ENCODE measurements at places on chromosomes 2 and 18.

- DNase-seq: no peak
These were observed 272.7 kb upstream of the DOK6 start for GRCh38 chr18:69127873-69128500.

DNA sequence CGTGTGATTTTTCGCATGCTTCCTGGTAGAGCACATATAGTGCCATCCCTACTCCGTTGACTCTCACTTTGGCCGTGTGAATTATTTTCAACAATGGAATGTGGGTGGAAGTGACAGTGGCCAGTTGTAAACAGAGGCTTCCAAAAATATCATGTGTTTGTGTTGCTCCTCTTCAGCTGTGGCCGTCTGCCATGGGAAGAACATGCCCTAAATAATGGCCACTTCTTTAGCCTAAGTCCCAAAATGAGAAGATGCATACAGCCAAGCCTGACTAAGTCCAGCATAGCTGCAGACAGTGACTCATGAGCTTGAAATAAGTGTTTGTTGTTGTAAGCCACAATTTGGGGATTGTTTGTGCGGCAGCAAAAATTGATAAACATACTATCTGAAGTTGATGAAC lies 8.9 kb upstream of the GALNT1 start:
- no peak for DNase-seq

- no peak for DNase-seq
These were observed 12.6 kb downstream of the SCN3A start for GRCh38 chr2:165191096-165191728.

- DNase-seq: no peak
These were observed 213.8 kb upstream of the HAAO start for GRCh38 chr2:43005975-43006833.

- DNase-seq: no peak
These were observed 173.5 kb upstream of the FN1 start for GRCh38 chr2:215609089-215610032.

DNA sequence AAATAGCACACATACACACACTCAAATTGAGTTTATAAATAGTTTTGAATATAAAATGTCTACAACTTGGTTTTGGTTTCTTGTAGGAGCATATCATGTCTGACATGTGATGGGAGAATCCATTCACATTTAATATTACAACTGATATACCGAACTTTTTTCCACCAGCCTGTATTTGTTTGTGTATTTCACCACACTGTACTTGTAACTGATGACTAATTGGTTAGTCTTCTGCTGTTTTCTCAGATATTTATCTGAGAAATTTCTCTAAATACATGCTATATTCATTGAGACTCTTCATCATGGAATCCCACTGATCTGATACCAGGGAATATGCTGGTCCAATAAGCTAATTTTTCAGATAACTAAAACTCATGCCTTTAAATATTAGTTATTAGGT lies 56.3 kb upstream of the UBXN4 start:
- DNase-seq: no peak

DNA sequence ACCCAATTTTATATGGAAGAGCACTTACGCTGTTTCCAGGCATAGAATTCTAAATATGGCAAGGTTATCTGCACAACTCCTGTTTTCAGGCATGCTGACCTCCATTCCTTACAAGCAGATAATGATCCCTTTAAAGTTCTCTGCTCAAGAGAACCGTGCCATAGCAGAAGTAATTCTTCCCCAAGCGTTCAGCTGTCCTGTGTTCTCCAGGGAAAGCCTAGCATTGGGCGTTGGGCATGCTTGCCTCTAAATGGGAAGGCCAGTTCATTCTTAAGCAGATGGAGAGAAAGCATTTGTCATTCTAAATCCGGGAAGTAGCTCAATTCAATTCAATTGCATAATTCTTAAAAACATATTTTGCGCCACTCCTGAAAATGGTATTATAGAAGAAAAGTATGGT lies 55.7 kb upstream of the EML4 start:
- no peak for DNase-seq

GRCh38 chr2:111243295-111243694 lies 122.6 kb downstream of the BCL2L11 start:
- DNase-seq: no peak

DNA sequence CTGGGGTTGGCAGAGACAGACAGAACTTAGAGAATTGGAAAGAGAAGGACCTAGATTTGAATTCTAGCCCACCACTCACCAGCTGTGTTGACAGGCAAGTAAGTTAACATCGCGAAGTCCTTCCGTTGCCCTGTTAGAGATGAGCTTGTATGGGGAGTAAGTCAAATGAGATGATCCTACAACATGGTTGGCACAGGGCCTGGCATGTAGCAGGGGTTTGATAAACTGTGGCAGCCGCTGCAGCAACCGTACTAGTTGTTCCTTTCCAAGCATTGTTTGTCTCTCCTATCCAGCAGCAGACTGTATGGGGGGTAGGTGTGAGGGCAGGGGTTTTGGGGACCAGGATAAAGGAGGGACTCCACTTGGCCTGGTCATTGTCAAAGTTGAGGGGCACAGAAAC lies 16.0 kb downstream of the TET3 start:
- DNase-seq: no peak

GRCh38 chr2:152078662-152079061 lies 20.2 kb downstream of the CACNB4 start:
- DNase-seq: no peak

DNA sequence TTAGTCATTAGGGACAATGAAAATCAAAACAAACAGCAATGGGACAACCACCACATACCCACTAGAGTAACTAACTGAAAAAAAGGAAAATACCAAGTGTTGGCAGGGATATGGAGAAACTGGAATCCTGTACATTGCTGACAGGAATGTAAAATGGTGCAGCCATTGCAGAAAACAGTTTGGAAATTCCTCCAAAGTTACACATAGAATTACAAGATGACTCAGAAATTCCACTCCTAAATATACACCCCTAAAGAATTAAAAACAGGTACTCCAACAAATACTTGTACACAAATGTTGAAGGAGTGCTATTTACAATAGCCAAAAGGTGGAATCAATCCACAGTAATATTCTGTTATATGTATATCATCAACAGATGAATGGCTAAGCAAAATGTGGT lies 110.9 kb downstream of the ROCK1 start:
- no peak for DNase-seq

GRCh38 chr2:29016504-29016903 lies 35.4 kb downstream of the TOGARAM2 start:
- no peak for DNase-seq

GRCh38 chr18:66676699-66677098 lies 72.8 kb upstream of the CDH19 start:
- no peak for DNase-seq

DNA sequence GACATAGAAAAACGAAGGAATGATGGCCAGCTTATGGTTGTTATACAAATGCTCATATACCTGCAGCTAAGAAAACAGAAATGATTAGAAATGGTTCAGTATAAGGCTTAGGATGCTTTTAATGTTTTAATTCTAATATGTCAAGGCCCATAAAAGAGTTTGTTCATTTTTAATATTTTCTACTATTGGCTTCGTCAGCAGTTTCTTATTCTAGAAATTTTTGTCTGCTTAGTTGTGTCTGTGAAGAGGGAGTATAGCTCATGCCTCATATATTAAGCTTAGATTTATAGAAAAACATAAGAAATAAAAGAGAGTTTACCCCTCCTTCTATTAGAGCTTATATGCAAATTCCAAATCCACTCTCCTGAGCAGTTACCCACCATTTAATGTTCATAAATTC lies 292.6 kb downstream of the SLC8A1 start:
- DNase-seq: no peak

GRCh38 chr18:47680488-47680887 lies 250.0 kb downstream of the SMAD2 start:
- DNase-seq: no peak

DNA sequence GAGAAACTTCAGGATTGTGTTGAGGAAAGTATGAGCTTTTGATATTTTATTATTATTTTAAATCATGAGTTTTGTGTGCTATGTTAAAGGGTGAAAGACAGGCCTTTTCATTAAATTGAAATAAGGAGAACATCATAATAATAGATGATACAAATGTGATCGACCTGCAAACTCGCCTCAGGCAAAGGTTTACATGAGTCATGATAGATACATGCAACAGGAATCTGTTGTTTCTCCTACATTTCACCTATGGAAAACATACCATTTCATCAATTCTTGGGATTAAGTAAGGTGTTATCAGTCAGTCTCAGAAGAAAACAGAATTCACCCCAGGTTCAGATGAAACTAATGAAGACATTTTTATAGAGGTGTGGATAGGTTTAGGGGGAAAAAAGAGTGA lies 1992.5 kb upstream of the PIK3C3 start:
- no peak for DNase-seq

- DNase-seq: no peak
These were observed 59.2 kb upstream of the SLC5A7 start for GRCh38 chr2:107927034-107927534.

DNA sequence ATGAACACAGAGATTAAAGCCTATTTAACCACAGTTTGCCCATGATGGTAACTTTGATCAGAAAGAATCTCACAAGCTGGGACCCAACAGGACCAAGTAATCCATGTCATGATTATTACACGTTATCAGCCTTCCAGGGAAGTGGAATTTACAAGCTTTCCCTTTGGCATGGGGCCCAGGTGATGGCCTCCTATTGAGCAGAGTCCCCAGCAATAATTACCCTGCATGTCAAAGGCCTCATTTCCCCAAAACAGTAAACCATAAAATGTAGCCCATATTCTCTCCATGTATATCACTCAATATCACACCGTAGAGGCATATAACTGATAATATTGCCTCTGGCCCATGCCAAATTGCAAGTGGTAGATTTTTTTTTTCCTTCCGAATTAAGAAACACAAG lies 38.9 kb downstream of the PRKRA start:
- DNase-seq: no peak
